Hematopoietic multipotent progenitor cell treated with erythropoietin and hydrocortisone succinate and interleukin-3 and kit ligand, for 6 days (in vitro differentiated cells): ENCODE measurements at places on chromosomes 7 and 10.

DNA sequence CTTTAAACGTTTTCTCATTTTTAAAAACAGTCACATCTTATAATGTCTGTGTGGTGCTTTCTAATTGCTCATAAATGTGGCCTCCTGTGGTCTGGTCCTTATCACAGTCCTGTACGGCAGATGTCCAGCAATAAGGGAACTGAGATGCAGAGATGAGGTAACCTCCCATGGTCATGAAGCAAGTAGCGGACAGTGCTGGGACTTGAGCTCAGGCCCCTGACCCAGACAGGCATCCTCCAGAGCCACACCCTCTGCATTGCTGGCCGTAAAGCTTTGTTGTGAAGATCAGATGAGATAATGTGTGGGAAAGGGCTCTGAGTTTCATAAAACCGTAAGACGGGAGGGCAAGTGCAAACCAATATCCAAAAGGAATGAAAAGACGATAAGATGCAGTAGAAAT lies 48.2 kb downstream of the DYNC2I1 start:
- DNase-seq: peak; percentile 37

DNA sequence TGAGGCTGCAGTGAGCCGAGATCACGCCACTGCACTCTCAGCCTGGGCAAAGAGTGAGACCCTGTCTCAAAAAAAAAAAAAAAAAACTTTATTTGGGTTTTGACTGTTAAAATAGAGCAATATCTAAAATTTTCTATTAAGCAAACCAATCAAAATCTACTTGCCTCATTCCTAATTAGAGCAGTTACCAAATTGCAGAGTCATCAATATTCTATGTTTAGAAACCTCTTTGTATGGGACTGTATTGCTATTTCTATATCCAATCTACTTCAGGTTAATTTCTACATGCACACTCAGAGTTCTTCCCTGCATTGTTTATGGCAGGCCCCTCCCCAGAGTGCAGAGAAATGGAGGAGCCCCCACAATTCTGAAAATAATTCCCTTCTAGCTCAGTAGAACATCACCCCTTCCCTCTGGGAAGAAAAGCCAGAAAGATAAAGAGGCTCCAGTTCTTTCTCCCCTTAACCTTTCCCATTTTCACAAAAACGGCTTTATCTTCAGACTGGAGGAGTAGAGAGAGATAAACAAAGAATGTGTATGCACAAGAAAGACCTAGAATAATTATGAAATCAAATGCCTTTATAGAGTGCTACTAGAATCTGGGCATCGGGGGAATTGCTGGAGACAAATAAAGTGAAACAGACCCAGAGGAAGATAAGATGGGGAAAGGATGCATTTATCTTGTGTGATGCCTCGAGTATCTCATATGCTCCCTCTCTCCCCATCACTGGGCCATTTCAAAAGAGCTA lies 17.9 kb downstream of the SCRN1 start:
- no peak for DNase-seq

DNA sequence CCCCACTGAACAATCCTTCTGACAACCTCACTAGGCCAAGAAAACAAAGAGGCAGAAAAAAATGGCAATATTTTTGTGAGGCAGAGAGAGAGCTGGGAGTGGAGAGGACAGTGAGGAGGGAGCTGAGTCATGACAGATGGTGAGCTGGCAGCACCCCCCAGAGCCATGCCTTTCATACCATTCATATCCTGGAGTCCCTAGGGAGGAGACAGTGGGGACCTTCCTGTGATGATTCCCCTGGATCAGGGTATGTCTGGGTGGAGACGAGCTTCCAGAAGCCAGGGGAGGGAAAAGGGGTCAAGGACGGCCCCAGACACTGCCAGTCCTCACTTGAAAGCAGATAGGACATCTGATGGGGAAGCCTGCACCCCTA lies 160.5 kb downstream of the ADAM12 start:
- no peak for DNase-seq

- DNase-seq: no peak
Observed at GRCh38 chr7:12300415-12300814, 89.3 kb downstream of the TMEM106B start.

GRCh38 chr10:132678436-132679216 lies 107.3 kb downstream of the NKX6-2 start:
- DNase-seq: no peak

DNA sequence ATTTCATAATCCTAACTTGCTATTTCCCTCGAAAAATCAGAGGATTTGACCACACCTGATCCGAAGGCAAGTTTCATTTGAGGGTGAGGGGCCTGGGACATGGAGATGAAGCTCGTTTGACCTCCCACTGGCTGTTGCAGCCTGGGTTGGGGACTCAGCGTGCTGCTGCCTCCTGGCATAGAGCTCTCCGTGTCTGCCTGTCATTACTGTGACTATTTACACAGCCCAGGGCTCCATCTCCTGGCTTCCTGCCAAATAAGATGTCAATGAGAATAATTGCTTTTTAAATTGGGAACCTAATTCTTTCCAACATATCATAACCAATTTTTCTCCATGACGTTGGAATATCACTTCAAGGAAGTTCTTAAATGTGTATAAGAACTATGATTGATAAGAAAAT lies 139.3 kb upstream of the COBL start:
- DNase-seq: peak; percentile 11
